Colonic mucosa (tissue), 4 donors: ENCODE measurements at places on chromosomes 11 and 22. TPM values are rescaled to one million over a fixed set of nuclear protein-coding genes. Genes with fewer than 3 reads are reported as not detected.
A peak's percentile ranks its signal among the peaks of the same experiment; 100 is the strongest.

Gene DNAJB7
- 0.16 TPM for total RNA-seq

Gene OR5L1
- total RNA-seq, result not detected

GRCh38 chr11:134339756-134340155 is 8.0 kb downstream of the GLB1L2 start:
- DNase-seq, result peak; percentile 61

DNA sequence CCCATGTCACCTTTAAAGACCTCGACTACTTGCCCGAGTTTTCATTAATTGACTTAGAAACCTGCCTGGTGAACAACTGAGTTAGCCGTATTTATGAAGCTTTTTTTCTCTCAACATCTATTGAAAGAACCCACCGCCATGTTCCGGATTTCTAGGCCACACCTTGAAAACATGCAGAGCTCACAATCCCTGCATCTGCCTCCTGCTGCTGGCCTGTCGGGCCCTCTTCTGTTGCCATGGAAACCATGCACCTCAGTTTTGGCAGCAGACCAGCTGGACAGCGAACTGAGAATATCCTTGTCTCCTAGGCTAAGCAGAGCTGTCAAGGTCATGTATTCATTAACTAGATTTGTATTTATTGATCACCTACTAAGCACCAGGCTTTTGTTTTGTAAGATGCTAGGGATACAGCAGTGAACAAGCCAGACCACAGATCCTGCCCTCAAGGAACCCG is 4.3 kb upstream of the PATZ1 start:
- peak; percentile 33 for DNase-seq

DNA sequence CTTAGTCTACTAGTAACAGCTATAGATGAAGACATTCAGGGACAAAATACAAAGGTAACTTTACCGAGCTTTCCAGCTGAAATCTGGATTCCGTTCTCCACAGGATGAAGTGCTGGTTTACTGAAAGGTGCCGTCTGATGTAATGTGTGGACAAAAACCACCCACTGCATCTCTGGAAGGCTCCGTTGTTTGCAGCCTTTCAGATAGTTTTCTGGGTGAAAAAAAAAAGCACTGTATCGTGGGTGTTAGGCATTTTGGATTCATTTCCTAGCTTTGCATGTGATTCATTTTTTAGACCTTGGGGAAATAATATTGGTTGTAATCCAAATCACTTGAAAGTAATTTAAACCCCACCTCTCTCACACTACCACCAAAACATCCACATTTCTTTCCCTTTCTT is 10.4 kb downstream of the JAM3 start:
- no peak for DNase-seq

DNA sequence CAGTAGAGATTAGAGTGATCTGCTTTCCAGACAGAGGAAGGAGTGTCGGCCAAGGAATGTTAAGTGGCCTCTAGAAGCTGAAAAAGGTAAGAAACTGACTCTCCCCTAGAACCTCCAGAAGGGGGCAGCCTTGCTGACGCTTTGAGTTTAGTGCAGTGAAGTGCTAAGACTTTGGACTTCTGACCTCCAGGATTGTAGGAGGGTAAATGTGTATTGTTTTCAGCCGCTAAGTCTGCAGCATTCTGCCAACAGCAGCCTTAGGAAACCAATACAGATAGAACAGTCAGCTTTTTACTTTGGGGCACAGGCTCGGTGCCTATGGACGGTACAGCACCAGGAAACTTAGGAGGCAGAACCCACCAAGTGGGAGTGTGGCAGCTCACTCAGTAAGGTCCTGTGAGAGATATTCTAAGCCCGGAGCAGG is 3.6 kb upstream of the TBC1D22A start:
- peak; percentile 86 for DNase-seq

- no peak for DNase-seq
These were observed 158.7 kb upstream of the ARHGAP20 start for GRCh38 chr11:110870816-110871522.

DNA sequence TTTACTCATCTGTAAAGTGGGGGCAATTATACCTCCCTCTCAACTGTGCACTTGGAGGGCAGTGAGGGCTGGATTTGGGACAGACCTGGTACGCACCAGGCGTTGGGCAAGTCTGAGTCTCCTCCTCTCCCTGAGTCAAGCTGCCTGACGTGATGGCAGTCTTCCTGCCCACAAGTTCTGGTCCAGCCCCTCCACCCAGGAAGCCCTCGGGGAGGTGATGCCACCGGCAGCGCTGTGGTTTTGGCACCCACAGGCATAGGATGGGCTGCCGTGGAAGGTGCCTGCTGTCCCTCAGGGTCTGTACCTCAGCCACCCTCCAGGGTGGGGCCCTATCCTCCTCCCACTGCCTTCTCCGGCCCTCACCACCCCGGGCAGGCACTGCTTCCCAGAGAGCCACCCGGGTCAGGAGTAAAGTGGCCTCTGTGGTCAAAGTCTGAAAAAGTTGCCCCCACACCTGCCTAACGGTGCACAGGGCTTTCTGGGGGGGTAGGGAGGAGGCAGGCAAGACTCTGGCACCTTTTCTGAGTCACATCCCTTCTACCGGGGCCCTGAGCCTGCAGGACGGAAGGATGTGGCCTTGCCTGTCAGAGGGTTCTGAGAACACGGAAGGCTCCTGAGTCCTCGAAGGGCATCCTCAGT is 6.5 kb upstream of the APOBEC3H start:
- no peak for DNase-seq

GRCh38 chr11:67354075-67355022 is 1.0 kb upstream of the POLD4 start:
- DNase-seq, result peak; percentile 94

- no peak for DNase-seq
These were observed 131.9 kb downstream of the ADAMTS15 start for GRCh38 chr11:130580372-130580771.

DNA sequence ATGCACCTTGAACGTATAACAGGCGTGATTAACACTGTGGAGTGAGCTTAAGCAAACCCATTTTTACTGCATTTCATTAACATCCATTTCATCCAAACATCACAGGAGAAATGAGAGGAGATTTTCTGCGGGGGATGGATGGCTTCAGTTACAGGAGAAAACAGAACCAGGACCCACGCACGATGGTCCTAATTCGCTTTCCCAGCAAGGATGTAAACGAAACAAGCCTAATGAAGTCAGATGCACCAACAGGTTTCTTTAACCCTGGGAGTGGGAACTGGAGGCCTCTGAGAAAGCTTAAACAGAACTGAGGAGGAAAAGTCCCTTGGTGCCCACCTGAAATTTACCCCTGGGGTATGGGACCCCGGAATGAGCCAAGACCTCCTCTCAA is 2.7 kb downstream of the CADM1 start:
- no peak for DNase-seq

DNA sequence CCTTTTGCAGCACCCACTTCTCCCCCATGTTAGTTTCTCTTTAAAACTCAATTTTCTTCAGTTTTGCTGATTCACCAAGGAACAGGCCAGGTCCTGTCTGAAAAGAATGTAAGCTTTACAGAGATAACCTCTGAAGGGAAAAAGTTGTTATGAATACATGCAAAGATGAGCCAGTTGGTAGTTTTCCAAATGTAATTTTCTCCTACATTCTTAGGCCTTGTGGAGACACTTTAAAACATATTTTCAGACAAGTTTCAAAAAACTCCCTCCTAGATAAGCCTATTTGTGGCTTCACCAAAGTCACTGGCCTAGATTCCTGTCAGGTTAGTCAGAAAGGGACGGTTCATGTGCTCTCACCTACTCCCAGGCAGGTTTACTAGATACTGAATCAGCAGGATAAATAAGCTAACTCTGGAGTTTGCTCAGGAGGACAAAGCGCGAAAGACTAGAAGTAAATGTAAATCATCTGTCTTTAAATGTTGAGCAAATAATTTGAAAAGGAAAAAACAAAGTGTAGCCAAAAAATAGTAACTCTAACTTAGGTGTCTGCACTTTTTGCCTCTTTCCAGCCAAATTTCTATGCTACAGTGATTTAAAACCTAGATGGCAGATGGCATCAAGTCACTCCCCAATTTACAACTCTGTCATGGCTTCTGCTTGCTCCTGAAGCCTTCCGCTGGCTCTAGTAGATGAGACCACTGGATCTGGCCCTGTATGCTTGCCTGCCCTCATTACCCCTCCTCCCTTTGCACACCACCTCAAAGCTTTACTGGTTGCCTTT is 4.9 kb upstream of the ATP6V1E1 start:
- DNase-seq, result no peak
